ENCODE measurements at places on chromosomes 7 and 10.

- no peak for DNase-seq
Observed at GRCh38 chr7:106039486-106040060, 72.5 kb downstream of the SYPL1 start.

- DNase-seq: no peak
Observed at GRCh38 chr7:77266291-77266794, 66.7 kb upstream of the FGL2 start.

DNA sequence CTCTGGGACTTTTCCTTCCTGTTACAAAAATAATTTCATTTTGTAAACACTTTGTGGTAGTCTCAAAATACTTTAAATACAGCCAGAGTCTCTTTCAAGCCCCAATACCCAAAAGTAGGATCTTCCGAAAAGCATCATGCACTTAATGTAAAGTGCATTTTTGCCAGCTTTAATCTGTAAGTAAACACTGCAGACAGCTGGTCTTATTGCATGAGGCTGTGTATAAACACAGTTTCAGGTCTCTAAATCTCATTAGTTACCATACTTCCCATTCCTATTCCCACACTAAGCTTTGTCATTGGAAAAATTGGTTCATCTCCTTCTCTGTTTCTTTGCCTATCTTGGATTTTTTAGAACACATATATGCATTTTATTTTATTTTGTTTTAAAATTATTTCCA is 87.6 kb upstream of the GNAI1 start:
- DNase-seq: no peak

GRCh38 chr10:84294766-84295447 is 33.5 kb upstream of the CCSER2 start:
- no peak for DNase-seq

DNA sequence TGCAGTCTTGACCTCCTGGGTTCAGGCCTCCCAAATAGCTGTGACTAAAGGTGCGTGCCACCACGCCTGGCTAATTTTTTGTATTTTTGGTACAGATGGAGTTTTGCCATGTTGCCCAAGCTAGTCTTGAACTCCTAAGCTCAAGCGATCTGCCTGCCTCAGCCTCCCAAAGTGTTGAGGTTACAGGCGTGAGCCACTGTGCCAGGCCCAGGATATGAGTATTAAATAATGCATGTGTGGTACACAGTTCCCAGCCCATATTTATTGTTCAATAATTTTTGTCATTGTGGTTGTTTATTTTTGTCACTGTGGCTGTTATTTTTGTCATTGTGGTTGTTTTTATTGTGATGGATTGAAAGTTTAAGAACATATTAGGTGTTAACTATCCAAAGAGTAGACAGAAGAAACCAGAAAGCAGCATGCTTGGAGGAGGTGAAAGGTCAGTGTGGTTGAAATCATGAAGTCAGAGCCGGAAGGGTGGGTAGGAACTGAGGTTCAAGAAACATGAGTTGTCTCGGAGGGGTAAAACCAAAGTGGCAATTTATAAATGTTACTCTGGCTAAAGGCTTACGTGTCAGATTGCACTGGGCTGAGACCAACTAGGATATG is 45.0 kb downstream of the MRC1 start:
- DNase-seq: no peak

GRCh38 chr10:103814626-103815370 is 40.6 kb downstream of the SH3PXD2A start:
- DNase-seq: no peak
